MV-4-11 (cell line): ENCODE measurements at places on chromosomes 2 and 18.
A peak's percentile ranks its signal among the peaks of the same experiment; 100 is the strongest.

- DNase-seq, result no peak
Measured at GRCh38 chr18:35786365-35787042, 186.0 kb upstream of the RMP24 start.

GRCh38 chr2:169528271-169528701 lies 18.8 kb downstream of the KLHL41 start:
- DNase-seq, result peak; percentile 46

DNA sequence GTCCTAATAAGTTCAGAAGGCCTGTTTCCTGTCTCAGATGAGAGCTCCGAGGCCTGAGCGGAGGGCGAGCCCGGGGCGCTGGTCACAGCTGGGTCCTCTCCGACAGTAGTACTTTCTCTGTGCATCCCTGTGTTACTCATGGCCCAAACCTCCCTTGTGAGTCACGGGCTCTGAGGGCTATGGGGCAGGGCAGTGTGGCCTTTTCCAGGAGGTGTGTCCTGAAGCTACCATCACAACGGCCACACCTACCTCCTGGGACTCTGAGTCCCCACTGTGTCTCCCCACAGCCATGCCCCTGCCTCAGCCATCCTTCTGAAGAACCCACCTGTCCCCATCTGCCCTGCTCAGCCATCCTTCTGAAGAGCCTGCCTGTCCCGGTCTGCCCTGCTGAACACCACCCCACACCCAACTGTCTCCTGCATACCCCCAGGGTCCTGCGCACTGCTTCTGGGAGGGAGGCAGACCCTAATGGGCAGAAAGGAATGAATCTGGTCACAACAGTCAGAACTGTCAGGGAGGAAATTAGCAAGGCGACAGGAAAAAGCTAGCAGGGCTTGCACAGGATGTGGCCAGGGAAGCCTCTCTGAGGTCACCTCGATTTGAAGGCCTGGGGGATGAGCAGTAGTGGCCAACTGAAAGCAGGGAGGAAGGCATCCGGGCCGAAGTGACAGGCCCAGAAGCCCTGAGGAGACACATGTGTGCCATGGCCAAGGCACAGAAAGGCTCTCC lies 145.4 kb upstream of the RIOK3 start:
- DNase-seq, result peak; percentile 59

DNA sequence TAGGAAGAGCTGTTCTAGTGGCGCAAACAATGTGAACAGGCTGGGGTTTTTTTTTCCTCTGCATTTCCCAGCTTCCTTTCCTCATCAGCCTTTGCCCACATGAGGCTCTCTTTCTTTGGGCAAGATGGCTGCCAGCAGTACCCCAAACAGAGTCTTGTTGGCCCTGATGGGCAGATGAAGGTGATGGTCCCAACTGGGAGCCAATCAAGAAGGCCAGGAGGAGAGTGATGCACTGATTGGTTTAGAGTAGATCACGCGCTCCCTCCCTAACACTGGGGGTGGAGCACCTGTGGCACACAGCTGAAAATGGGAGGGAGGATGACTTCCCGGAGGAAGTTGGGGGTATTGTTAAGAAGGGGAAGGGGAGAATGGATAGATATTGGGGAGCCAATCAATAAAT lies 96.3 kb upstream of the FZD7 start:
- no peak for DNase-seq

DNA sequence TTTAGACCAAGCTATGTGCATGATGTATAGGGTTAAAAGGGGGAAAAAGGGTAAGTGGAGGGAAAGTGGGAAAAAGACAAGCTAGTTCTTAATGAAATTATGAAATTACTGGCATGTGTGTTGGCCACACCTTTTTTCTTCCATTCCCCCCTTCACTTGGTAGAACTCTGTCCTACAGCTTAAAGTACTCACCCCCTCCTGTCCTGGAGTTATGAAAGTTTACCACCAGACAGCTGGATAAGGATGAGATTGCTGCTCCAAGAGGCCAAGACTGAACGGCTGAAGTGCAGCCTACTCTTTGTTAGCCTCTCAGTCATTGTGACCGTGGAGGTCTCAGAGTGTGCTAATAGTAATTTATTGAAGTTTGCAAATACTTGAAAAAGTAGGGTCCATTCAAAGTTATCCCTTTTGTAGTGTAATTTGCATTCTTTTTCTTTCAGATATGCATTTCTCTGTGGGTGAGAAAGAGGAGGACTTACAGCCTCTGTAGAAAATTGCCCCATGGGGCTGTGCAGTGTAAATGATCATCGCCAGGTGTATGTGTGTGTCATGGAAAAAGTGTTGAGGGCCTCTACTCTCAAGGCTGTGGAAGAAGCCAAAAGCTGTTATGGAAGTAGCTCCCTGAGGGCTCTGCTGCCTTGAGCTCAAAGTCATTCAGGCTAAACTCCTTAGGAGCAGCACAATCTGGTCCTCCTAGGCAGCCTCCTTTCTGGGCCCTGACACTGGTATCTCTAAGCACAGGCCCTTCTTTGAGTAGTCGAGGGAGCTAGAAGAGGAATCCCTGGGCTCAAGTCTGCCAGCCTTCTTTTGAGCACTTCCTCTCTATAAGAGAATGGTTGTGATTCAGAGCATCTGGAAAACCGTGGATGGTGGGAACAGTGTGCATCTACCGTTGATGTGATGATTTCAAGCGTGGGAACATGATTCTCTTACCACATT lies 46.2 kb downstream of the LHCGR start:
- DNase-seq, result no peak
